ENCODE measurements at places on chromosomes 4 and X.

- DNase-seq = no peak
Observed at GRCh38 chr4:6221301-6221850, 21.0 kb upstream of the JAKMIP1 start.

DNA sequence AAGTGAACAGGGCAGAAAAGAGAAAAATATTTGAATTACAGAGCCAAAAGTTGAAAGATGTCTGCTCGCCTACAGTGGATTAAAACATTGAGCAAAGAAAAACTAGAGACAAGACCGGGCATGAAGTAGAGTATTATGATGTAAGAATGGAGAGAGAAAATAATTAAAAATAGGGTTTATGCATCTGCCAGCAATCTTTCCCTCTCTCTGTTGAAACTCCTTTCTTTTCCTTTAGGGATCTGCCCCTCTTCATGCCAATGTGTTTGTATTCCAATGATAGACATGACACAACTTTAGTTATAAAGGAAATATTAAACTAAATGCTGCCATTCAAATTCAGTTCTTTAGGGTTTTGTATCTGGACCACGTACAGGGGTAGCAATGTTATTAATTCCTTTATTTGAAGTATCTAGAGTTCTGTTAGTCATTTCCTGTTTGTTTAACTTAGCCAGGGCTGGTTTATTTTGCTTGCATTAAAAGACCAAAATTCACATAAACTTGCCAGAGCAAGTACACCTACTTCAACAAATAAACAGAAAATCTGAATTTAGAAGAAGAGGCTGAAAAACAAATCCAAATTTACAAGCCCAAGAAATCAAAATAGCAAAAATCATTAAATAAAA is 202.6 kb downstream of the SPOCK3 start:
- DNase-seq = no peak

DNA sequence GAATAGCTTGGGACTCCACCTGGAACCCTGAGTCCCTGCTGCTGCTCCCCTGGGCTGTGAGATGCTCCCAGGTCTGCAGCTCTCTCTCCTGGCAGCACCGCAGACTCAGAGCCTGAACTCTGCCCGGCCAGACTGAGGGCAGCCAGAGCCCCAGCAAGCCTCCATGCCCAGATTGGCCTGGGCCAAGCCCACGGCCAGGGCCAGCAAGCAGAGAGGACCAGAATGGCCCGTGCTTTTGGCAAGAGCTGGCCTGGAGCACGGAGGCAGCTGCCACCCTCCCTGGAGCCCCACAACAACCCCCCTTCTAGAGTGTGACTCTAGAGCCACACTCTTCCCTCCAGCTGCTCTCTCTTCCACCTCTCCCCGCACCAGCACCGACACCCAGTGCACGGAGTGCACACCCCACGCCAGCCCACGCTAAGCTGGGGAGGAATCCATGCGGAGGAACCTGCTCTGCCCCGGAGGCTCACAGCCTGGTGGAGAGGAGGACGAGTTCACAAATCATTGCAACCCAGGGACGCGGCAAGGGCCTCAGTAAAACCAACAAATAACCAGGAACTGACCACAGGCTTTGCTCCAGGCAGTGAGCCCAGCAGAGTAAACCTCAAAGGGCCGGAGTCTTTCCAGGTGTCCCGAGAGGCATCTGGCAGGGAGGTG is 110.3 kb downstream of the HMX1 start:
- no peak for DNase-seq

- no peak for DNase-seq
Observed at GRCh38 chr4:4849524-4850193, 9.8 kb upstream of the MSX1 start.

DNA sequence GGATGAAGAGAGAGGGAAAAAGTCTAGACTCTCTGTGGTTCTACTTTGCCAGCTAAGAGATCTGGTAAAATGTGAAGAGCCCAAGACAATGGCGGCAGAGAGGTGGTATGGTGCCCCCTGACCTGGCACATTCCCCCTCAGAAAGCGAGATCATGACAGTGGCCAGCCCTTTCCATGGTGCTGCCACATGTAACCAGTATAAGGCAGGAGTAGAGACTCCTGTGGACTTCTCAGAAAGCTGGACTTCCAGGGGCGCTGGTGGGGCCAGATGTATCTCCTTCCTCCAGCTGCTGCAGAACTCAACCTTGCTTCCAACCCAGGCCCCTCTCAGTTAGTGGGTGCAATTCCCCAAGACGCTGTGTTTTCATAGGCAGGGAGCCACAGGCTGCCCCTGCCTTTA is 9.6 kb downstream of the CTAG1A start:
- no peak for DNase-seq

- no peak for DNase-seq
Observed at GRCh38 chr4:82694046-82694445, 104.5 kb downstream of the SCD5 start.

GRCh38 chr4:930028-930551 is 2.0 kb downstream of the GAK start:
- no peak for DNase-seq

- DNase-seq = no peak
Observed at GRCh38 chr4:113509851-113510250, 251.7 kb downstream of the CAMK2D start.

DNA sequence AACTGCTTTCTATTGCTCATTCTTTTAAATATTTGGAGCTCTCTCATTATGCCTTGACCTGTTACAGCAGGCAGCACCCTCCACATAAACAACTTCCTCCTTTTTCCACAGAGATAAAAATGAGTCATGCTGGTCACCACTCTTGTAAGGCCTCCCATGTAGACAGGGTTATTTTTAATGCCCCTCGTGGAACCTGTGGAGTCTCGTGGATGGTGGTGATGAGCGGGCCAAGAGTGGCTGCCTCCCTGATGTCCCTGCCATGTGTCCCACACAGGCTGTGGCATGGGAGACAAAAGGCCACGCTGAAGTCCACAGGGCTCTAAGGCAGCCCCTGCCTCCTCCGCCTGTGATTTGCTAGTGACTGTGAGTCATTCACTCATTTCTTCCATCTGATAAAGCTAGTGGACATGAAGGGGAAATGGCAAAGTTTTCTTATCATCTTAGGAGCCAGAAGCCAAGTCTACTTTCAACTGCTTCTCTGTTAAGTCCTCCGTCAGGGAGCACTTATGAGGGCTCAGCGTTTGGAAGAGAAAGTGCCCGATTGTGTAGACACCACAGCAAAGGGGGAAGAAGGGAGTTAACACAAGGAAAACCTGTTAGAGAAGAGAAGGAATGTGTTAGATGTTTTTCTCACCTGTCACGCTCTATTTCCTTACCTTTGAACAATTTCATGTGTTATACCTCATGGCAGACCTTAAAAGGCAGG is 121.6 kb upstream of the FAT1 start:
- no peak for DNase-seq

DNA sequence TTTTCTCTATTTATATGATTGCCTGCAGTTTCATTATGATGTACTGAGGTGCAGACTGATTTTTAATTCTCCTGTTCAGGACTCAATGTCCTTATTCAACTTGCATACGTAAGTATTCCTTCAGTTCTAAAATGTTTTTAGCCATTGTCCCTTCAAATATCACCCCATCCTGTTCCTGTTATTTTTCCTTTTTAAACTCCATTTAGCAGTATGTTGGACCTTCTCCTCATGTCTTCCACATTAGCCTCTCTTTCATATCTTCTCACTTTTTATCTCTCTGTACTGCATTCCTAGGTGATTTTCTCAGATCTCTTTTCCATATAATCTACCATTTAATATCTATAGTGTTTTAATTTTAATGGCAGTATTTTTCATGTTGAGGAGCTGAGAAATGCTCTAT is 317.7 kb downstream of the NR3C2 start:
- no peak for DNase-seq
